ENCODE measurements at places on chromosomes 11 and 22.

GRCh38 chr22:41078931-41079330 lies 13.5 kb upstream of the EP300 start:
- no peak for DNase-seq

GRCh38 chr11:74447720-74448119 lies 19.6 kb downstream of the KCNE3 start:
- DNase-seq = no peak

DNA sequence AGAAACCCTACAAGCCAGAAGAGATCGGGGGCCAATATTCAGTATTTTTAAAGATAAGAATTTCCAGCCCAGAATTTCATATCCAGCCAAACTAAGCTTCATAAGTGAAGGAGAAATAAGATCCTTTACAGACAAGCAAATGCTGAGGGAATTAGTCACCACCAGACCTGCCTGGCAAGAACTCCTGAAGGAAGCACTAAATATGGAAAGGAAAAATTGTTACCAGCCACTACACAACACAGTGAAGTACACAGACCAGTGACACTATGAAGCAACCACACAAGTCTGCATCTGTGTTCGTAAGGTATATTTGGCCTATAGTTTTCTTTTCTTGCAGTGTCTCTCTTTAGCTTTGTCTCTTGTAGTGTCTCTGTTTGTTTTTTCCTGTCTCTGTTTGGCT lies 29.0 kb downstream of the TMEM225 start:
- DNase-seq = no peak

- no peak for DNase-seq
These were observed 15.2 kb upstream of the MTMR2 start for GRCh38 chr11:95939091-95939490.

DNA sequence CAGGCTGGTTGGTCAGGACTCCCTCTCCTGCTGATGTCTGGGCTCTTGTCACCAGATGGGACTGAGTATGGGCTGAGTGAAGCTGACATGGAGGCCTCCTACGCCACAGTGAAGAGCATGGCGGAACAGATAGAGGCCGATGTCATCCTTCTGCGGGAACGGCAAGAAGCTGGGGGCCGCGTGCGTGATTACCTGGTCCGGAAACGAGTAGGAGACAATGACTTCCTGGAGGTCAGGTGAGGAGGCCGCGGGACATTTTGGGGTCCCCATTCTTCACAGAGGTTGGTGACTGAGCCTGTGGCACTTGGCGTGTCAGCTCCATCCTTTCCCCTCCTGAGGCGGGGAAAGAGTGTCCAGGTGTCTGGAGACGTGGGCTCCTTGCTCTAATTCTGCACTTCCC lies 10.1 kb downstream of the GTPBP1 start:
- no peak for DNase-seq

- no peak for DNase-seq
These were observed 13.0 kb downstream of the DNAJB13 start for GRCh38 chr11:73963861-73964260.

DNA sequence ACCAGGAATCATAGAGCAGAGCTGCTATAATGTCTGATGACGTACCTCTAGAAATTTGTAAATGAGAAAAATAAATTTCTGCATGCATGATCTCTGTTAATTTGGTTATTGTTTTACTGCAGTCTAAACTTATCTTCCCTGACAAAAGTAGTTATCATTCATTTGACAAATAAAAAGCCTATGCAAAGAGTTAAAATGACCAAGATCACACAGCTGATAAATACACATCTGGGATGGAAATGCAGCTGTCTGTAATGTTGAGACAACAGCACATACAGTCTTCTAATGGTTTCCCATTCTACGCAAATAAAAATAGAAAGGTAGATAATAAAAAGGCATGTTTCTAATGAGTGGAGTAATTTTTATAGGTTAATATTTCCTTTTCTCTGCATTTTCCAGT lies 225.1 kb upstream of the LUZP2 start:
- DNase-seq = no peak

- DNase-seq = no peak
These were observed 20.8 kb upstream of the PICALM start for GRCh38 chr11:86089659-86090058.

DNA sequence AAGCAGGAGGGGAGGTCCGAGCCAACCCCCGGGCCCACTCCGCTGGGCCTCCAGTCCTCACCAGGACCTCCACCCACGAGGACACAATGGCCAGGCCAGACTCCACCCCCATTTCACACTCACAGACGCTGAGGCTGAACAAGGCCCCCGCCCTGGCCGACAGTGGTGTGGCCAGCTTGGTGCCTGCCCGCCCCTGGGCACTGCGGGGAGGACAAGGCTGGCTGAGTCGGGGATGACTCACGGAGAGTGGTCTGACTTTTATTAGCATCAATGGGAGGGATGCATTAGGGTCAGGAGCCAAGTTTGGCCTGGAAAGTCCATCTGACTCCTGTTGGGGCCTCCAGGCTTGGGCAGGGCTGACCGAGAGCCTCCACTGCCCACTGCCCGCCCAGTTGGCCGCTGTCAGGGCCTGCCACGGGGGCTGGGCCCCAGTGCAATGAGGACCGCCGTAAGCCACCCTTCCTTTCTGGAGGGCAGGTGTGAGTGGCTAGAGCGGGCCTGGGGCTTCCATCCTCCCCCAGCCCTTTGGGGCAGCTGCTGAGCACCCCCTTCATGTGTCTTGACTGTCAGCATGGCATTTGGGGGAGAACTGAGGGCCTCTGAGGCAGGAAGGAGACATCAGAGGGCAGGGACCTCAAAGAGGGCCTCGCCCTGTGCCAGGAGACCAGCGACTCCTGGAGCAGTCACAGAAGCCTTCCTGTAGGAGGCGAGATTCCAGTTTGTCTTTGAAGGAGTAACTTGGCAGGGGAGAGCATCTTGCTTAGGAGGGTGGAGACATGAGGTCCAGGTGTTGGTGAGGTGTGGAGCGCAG lies 10.6 kb downstream of the TSPAN32 start:
- DNase-seq = no peak

DNA sequence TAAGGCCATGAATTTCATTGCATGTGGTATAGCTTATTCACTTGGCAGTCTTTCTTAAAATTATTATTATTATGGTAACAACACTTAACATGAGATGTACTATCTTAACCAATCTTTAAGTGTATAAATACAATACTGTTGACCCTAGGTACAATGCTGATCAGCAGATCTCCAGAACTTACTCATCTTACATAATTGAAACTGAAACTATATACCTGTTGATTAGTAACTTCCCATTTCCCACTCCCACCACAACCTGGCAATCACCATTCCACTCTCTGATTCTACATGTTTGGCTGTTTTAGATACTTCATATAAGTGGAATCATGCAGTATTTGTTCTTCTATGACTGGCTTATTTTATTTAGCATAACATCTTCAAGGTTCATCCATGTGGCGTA lies 150.2 kb upstream of the POU2AF2 start:
- DNase-seq = no peak

DNA sequence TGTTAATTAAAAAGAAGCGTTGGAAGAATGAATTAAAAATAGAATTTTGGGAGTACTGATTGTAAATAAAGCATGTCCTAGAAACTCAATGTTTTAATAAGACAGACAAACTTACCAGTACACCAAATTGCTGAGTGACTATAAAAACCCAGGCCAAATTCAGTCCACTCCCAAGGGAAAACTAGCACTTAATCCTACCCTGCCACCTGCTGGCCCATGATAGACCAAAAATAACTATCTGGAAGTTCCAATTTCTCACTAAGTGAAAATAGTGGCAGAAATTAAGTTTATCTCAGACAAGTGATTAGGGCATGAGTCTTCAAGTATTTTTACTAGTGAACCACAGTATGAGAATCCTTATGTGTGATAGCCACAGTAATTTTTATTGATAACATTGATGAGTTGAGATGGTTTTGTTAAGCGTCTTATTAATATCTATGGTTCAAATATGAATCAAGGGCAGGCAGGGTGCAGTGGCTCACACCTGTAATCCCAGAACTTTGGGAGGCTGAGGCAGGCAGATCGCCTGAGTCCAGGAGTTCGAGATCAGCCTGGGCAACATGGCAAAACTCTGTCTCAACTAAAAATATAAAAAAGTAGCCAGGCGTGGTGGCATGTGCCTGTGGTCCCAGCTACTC lies 9.8 kb upstream of the DDX10 start:
- peak; percentile 56 for DNase-seq

DNA sequence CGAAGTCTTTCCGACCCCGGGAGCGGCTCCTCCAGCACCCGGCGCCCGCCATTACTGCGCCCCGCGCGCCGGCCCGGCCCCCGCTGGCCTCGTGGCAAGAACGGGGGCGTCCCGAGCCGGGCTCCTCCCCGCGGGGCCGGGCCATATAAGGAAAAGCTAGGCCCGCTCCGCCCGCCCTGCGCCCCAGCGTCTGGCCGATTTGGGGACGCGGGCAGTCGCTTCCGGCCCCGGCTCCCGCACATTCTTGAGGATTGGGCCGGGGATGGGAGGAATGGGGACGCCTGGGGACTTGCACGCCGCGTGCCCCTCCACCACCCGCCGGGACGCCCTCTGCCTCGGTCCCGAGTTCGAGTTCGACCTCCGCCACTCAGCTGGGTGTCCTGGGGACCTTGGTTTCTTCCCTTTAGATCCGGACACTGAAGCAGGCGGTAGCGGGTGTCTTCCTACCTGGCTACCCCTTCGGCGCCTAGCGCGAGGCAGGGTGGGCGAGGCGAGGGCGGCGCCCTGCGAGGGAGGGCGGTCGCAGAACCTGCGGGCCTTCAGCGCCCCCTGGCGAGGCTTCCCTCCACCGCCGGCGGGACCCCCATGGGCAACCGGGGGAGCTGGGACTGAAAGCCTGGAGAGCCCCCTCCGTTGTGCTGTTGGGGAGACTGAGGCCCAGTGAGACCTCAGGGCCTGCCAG lies 3.8 kb downstream of the SMTN start:
- DNase-seq = peak; percentile 93

GRCh38 chr11:122707901-122708300 lies 52.4 kb downstream of the UBASH3B start:
- no peak for DNase-seq

GRCh38 chr11:76598426-76598839 lies 72.1 kb downstream of the LRRC32 start:
- DNase-seq = peak; percentile 74

- no peak for DNase-seq
These were observed 139.9 kb upstream of the NARS2 start for GRCh38 chr11:78714539-78714938.

DNA sequence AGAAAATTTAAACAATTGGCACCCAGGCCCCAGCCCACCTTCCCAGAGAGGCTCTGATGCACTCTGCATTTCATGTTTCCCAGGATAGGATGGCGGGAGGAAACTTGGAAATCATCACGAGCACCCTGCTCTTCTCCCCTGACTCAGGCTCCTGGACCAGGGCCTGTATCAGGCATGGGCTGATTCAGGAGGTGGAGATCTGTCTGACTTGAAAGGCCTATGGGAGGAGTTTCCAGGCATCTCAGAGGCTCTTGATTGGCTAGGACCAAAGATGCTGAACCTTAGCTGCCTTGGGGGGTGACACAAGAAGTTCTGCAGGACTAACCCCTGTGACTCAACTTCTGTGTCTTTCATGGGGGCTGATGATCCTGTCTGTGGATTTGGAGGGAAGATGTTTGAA lies 106.2 kb downstream of the PKNOX2 start:
- peak; percentile 27 for DNase-seq

GRCh38 chr22:45964372-45964771 lies 12.6 kb downstream of the WNT7B start:
- DNase-seq = no peak

DNA sequence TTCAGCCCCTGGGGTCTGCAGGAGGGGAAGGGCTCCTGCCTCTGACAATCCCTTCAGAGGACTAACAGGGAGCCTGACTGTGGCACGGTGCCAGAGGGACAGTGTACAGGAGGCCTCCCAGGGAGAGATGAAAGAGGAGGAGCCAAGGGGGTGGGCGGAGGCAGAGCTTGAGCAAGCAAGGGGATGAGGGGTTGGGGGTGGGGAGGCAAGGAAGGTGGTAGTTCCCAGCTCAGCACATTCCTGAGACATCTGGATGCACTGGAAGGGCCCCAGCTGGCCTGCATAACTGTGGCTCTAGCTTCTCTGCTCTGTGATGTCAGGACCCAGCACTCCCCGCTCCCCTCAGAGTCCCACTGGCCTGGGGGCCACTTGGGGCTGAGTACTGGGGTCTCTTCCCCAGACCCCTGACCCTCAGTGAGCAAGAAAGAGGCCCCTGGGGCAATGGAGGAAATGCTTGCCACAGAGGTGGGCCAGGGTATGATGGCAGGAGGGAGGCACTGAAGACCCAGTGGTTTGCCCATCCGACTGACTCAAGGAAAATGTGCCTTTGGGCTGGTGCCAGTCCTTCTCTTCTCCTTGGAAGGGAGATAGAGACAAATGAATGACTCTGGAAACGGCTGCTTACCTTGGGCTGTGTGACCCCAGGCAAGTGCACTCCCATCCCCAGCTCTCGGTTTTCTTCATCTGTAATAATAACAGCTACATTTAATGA lies 13.3 kb downstream of the CREB3L1 start:
- peak; percentile 94 for DNase-seq

DNA sequence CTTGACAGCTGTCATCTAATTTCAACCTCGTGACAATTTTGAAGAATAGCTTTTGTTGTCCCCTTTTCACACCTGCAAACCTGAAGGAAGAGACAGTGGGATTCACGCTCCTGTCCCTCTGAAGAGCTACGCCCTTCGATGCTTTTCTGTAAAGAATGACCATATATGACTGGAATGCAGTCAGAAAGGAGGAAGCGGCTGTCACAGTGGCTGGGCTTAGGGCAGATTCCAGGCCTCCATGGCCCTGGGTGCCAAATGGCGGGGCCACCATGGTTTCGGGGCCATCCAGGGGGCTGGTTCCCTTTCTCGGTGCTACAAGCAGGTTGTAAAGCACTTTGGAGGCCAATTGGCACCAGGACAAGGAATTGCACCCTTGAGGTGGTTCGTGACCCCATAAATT lies 22.2 kb upstream of the FGF19 start:
- DNase-seq = peak; percentile 67

- peak; percentile 68 for DNase-seq
These were observed 43.4 kb downstream of the CPT1A start for GRCh38 chr11:68798221-68798813.

- DNase-seq = no peak
These were observed 382.0 kb upstream of the ANO3 start for GRCh38 chr11:25949918-25950317.

GRCh38 chr11:11980200-11980599 lies 28.2 kb downstream of the DKK3 start:
- DNase-seq = no peak

GRCh38 chr22:37566903-37567798 lies 6.9 kb downstream of the CDC42EP1 start:
- peak; percentile 85 for DNase-seq

Data from mesendoderm (in vitro differentiated cells).